ENCODE measurements at places on chromosomes 16 and 17.

- peak; percentile 76 for DNase-seq
Observed at GRCh38 chr16:27127308-27127707, 60.6 kb downstream of the C16orf82 start.

DNA sequence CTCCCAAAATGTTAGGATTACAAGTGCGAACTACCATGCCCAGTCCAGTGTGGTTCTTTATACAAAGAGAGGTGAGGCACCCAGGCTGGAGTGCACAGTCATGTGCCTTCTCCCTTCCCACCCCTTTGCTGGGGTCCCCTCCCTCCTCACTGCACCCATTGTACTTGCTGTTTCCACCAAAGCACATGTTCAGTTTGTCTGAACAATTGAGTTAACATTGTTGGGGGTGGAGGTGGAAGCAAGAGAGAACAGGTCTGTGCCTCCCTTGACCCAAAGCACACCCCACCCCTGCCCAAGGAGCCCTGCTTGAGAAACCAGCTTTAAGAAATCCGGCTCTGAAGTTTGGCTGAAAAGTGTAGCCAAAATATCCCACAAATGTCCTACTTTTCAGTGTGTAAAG lies 142.3 kb upstream of the CDH5 start:
- no peak for DNase-seq

- no peak for DNase-seq
Observed at GRCh38 chr16:82400046-82400445, 226.7 kb upstream of the CDH13 start.

GRCh38 chr16:67383284-67383683 lies 10.0 kb downstream of the TPPP3 start:
- no peak for DNase-seq

DNA sequence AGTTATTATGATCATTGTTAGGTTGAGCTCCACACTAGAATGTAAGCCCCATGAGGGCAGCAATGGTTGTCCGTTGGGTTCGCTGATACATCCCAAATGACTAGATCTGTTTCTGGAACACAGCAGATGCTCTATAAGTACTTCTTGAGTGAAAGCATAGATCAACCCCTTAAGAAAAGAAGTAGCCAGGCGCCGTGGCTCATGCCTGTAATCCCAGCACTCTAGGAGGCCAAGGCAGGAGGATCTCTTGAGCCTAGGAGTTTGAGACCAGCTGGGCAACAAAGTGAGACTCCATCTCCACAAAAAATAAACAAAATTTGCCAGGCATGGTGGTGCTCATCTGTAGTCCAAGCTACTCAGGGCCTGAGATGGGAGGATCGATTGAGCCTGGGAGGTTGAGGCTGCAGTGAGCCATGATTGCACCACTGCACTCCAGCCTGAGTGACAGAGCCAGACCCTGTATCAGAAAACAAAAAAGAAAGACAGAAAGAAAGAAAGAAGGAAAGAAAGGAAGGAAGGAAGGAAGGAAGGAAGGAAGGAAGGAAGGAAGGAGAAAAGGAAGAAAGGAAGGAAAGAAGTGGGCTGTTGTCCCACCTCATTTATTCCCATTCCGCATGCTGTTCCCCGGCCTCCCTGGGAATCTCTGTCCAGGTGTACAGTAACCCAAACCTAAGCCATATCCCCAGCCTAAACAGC lies 54.4 kb upstream of the RPL38 start:
- DNase-seq = no peak

DNA sequence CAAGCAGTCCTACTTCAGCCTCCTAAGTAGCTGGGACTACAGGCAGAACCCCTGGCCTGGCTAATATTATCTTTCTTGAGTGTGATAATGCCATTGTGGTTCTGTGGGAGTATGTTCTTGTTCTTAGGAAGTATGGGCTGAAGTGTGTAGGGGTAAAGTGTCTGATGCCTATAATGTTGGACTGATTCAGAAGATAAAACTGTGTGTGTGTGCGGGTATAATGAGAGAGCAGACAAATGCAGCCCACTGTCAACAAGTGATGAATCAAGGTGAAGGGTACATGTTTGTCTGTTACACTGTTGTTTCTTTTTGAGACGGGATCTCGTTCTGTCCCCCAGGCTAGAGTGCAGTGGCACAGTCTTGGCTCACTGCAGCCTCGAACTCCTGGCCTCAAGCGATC lies 127.5 kb downstream of the CLEC16A start:
- no peak for DNase-seq

GRCh38 chr16:27534256-27534655 lies 15.5 kb downstream of the GTF3C1 start:
- DNase-seq = no peak

DNA sequence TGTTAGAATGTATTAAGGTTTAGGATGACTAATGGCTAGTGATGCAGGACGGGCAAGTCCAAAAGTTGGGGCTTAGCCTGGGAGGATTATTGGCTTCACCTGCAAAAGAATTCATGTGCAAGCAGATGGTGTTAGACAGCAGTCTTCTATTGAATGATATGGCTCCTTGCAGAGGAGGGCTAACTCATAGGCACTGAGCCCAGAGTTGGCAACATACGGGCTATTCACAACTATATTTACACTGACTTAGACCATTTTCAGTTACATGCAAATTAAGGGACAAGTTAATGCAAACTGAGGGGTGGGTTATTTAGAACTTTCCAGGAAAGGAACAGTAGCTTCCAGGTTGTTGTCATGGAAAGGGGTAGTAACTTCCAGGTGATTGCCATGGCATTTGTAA lies 1017.1 kb upstream of the EEF2KMT start:
- DNase-seq = no peak

DNA sequence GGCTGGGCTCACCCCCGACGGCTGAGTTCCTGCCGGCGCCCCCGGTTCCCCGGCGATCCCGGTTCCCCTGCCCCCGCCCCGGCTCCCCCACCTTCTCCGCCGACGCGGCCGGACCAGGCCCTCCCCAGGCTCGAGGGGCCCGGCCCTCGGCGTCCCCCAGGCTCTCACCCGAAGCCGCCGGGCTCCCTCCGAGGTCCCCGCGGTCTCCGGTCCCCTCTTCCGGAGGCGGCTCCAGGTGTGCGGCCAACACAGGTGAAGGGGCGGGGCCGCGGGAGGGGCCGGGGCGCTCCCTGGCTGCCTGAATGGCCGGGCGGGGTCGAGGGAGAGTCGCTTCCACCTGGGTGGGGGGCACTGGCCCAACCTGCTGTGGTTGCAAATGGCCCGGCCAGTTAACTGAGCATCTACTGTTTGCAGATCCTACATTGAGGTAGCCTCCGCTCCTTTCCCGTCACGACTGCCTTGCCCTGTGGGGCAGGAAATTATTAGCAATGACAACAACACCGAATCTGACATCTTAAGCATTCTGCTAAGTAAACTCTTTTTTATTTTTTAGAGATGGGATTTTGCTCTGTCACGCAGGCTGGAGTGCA lies at the start of gene BICDL2:
BICDL2 (minus strand) TSS at position 219 of the 590 bp plus-strand sequence. CDS start 1,448 bp downstream, outside the sequence.
- DNase-seq = no peak

DNA sequence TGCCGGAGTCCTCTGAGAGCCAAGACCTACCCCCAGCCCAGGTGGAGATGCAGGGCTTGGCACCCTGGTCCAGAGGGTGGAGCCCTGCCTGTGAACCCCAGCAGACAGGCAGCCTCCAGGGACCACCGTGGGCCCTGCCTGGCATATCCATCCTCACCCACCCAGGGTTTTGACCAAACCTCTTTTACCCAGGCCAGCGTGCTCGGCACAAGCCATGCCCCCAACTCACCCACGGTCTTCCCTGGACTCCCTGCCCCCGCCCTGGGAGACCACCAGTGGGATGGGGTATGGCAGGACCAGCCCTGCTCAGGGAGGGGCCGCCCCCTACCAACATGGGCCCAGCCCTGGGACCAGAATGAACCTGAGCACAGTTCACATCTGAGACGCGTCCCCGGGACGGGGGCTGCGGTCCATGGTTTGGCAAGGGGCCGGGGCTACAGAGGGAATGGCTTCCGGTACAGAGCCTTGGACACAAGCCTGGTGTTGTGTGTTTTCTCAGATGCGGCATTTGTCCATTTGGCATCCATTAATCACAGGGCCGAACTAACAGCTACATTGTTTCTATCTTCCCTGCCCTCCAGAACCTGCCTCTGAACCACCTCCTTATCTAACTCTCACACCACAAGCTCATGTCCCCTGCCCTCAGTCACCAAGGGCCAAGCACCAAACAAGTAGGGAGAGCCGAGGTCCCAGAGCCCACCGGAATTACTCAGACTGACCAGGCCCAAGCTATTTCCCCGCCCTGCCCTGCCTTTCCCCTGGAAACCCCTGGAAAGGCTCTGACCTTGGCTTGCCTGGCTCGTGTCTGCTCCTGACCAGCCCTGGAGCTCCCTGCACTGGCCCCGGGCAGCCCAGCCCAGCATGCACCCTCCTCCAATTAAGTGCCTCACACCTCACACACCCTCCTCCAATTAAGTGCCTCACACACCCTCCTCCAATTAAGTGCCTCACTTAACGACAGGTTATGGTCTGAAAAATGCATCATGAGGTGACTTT lies 14.1 kb downstream of the HS3ST6 start:
- no peak for DNase-seq

- peak; percentile 19 for DNase-seq
Observed at GRCh38 chr17:600576-601243, 113.9 kb downstream of the VPS53 start.

Data from AG08396 (cell line).